ENCODE measurements at places on chromosomes 1 and 21. TPM values are rescaled to one million over a fixed set of nuclear protein-coding genes. Genes with fewer than 3 reads are reported as not detected.

The FCRL6 gene
- not detected for total RNA-seq

The PGLYRP4 gene
- total RNA-seq, result not detected

DNA sequence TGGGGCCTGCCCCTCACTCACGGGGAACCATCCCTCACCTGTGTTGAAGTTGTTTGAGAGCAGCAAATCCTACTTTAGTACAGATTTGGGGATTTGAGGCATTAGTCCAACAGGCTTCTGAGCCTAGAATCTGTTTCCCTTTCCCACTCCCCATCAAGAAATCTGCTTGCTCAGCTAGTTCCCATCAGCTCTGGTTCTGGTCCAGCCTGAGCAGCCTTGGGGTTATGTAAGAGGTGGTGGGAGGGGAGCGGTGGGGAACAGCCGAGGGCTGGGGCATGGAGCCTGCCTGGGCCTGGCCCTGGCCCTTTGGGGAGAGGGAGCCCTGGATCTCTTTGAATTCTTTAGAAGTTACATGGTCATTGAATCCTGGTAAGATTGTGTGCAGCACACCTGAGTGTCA lies 4.1 kb downstream of the GSTM5 start:
- no peak for DNase-seq
- H3K4me1 ChIP-seq, result peaks cover 32% of the 10 kb centered on the region
- no peak overlapping the region for H3K27ac ChIP-seq
- peaks cover 4% of the 10 kb centered on the region for H3K27me3 ChIP-seq
- H3K36me3 ChIP-seq, result no peaks in the 10 kb centered on the region
- no peak overlapping the region for H3K4me3 ChIP-seq

- H3K27ac ChIP-seq, result peak overlapping the region; percentile 27
- peak overlapping the region; percentile 88 for H3K4me3 ChIP-seq
- H3K27me3 ChIP-seq, result peaks cover 9% of the 10 kb centered on the region
- H3K36me3 ChIP-seq, result no peaks in the 10 kb centered on the region
- H3K4me1 ChIP-seq, result peaks cover 74% of the 10 kb centered on the region
These were observed 30.2 kb upstream of the CD1D start for GRCh38 chr1:158150523-158150922.
